IPS-NIHi11 (cell line): ENCODE measurements at places on chromosomes 16 and 17.

DNA sequence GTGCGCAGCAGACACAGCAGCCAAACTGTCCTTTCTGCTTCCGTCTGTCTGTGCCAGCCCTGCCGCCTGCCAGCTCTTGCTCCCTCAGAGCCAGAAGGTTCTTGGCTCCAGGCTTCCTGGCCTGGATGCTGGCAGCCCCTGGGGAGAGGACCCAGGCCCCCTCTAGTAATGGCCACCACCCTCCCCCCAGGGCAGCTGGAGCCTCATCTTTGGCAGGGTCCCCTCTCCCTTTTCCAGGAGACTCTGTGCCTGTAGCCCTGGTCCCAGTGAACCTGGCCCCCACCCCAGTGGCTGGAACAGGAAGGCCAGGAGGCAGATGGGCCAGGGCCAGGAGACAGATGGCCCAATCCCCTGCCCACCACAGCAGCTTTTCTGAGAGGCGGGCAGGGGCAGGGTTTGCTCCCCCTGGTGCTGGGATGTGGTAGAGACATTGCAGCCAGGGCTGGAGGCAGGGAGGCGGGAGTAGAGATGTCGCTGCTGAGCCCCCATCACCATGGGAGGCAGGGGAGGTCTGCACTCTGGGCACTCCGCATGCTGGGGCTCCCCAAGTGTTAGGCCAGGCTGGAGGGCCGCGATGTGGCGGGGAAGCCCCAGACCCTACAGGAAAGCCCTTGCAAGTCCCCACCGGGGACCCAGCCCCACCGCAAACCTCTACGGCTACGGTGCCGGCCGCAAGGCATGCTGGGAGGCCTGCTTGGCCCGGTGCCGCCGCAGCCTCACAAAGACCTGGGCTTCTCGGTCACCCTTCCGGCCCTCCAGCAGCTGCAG lies 16.7 kb downstream of the UNC13D start:
- DNase-seq = peak; percentile 92

DNA sequence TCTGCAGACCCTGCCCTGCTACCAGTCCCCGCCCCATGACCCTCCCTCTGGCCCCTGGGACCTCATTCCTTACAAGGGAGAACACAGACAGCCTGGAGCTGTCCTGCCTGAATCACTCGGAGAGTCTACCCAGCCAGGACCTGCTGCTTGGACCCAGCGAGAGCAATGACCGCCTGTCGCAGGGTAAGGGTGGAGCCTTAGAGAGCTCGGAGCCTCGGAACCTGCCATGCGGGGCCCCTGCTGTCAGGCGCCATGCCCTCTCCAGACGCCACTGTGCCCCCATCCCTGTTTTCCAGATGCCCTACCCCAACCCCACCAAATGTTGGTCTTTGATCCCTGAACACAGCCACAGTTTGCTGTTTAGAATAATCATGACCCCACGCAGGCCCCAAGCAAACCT lies 5.6 kb downstream of the SH2B1 start:
- DNase-seq = no peak

- DNase-seq = peak; percentile 95
These were observed 43.4 kb upstream of the CRHR1 start for GRCh38 chr17:45740553-45741330.

GRCh38 chr17:37637956-37638355 lies 5.3 kb downstream of the DDX52 start:
- no peak for DNase-seq

GRCh38 chr16:47886631-47887415 lies 269.0 kb downstream of the ABCC12 start:
- DNase-seq = no peak

- DNase-seq = no peak
These were observed 46.9 kb downstream of the NDEL1 start for GRCh38 chr17:8482546-8482945.

DNA sequence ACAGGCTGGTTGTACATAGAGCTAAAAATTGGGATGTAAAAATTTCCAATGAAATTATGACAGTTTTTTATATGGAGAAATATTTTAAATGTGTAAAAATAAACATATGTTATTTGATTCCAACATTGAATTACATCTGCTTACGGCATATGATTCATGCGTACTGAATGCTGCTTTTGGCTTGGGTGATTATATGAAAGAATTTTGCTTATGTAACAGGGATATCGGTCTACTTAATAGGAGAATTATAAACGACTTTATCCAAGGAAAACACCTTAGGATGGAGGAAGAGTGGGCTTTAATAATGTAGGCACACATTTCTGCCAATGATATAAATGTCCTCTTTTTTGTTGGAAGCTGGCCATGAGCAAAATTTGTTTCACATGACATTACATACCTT lies 197.3 kb upstream of the GOT2 start:
- no peak for DNase-seq

DNA sequence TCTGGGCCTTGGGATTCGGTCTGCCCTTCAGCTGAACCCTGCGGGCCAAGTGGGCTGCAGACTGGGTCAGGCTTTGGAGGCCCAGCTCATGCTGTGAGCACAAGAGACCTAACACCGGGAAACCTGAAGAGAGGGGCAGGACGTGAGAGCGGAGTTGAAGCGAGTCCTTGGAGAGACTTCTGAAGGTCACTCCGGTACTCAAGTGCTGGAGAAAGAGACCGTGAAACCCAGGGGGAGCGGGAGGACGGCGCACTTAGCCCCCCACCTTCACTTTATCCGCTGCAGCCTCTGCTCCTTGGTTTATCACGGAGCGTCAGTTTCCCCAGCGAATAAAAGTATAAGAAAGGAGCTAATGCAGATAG lies 361 bp downstream of the UQCRC2 start:
- no peak for DNase-seq

- DNase-seq = no peak
These were observed 188.2 kb upstream of the CIBAR2 start for GRCh38 chr16:85300406-85300968.

DNA sequence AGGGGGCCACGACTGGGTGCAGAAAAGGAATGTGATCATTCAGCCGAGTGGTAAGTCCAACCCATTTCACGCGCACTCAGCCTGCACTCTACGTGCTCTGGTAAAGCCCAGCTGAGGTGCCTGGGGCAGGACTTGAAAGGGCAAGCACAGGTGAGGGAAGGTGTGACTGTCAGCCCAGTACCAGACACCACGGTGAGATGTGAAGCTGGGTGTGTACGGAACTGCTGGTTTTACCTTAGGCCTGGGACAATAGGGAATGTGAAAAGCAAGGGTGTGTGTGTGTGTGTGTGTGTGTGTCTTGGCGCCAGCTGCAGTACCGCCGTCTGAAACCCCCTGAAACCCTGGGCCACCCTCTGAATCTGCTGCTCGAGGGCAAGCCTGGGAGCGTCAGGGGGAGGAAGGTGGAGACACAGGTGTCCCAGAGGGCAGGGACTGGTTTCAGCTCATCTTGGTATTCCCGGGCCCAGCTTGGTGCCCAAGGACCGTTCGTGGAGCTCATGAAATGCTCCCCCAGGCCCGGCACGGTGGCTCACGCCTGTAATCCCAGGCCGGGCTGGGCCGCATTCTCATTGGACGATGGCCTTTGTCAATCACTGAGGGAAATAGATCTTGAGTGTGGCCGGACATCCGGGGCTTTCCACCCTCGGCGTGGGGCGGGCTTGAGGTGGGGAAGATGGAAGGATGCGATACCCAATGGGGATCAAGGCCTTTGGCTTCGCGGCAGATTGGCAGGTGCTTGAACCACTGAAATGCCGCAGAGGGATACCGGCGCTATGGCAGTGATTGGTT lies 27.8 kb upstream of the ST6GALNAC1 start:
- peak; percentile 98 for DNase-seq

- peak; percentile 84 for DNase-seq
These were observed 18.4 kb upstream of the MRPS23 start for GRCh38 chr17:57868007-57868909.

DNA sequence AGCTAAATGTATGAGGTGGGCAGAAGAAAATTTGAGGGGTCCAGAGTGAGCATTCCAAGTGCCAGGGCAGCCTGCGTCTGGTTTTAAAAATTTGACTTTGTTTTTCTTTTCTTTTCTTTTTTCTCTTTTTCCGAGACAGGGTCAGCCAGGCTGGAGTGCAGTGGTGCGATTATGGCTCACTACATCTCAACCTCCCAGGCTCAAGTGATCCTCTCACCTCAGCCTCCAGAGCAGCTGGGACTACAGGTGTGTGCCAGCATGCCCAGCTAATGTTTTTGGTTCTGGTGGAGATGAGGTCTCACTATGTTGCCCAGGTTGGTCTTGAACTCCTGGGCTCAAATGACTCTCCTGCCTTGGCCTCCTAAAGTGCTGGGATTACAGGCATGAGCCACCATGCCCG lies 15.6 kb downstream of the SMPD3 start:
- DNase-seq = no peak

DNA sequence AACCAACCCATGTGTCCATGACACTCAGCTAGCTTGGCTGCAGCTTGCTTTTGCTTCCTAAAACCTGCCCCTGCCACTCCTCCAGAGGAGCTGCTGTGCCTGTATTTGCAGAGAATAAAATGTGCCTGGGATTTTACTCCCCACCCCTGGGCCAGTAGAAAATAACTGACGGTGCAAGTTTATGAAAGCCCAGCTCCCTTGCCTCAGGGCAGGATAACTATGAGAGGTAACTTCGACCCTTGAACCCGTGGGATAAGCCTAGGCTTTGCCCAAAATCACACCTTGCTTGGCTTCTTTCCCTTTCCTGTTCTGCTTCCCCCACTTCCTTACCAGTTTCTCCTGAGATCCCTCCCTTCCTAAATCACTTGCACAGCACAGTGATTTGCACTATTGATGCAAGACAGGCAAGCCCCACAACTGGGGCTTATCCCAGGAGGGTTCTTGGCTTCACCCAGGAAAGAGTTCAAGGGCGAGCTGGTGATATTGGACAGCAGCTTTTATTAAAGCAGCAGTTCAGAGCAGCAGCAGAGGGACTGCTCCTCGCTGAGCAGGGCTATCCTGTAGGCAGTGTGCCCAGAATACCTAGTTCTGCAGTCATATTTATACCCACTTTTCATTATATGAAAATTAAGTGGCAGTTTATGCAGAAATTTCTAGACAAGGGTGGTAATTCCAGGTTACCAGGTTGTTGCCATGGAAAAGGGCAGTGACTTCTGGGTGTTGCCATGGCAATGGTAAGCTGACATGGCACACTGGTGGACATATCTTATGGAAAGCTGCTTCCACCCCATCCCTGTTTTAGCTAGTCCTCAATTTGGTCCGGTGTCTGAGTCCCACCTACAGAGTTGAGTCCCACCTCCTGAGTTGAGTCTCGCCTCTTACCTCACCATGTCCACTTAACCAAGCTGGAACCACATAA lies 6.3 kb upstream of the ERCC4 start:
- DNase-seq = no peak

- DNase-seq = no peak
These were observed 325.9 kb downstream of the SEC14L1 start for GRCh38 chr17:77466596-77467223.

DNA sequence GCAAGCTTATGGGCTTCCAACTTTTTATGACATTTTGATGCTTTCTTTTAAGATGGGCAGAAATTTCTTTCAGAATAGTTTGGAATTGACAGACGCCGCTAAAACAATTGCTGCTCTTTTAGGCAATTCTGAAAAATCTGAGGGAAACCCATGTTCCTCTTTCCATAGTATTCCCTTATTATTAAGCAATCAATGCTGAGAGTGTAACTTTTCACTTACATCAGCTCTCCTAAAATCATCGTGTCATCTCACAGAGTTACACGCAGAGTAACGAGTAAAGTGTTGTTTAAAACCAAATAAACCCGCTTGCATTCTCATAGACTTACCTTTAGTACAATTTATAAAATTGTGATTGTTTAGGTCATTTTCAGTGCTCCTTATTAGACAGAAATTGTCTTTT lies 150.6 kb downstream of the MAF start:
- no peak for DNase-seq

- no peak for DNase-seq
These were observed 43.8 kb downstream of the PIMREG start for GRCh38 chr17:6488008-6488539.

- DNase-seq = no peak
These were observed 17.5 kb upstream of the TNFRSF13B start for GRCh38 chr17:16989230-16989952.

DNA sequence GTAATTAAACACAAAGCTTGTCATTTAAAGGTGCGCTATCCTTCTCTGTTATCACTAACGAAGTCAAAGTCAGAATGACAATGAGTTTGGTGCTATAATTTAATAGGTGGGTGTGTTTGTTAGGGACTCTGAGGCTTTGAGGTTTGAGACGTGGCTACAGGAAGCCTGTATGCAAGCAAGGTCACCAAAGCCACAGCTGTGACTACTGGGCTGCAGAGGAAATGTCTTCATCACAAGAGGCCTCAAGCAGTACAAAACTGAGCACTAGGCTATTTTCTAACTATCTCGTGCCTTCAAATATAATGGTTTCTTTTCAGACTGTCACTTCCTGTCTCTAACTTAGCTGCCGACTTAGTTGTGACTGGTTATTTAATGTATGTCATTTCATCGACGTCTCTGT lies 141.2 kb downstream of the AATF start:
- DNase-seq = no peak

DNA sequence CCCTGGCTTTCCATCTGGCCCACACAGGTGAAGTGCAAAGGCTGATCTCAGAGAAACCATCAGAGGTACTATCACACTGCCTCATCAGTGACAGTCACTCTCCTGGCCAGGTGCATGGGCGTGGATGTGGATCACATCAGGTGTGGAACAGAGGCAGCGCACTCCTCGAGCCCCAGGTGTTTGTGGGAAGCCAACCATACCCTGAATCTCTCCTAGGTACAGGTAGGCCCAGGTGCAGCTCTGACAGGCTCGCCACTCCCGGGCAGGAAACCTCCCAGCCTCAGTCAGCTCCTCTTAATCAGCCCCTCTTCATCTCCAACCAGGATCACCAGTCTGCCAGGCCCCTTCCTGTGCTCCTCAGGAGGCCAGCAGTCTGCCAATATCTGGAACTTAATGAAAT lies 31.7 kb downstream of the TLE7 start:
- DNase-seq = no peak

- DNase-seq = no peak
These were observed 141.9 kb upstream of the CDH5 start for GRCh38 chr16:66224626-66225025.

GRCh38 chr16:80612461-80613017 lies 71.7 kb downstream of the DYNLRB2 start:
- no peak for DNase-seq

DNA sequence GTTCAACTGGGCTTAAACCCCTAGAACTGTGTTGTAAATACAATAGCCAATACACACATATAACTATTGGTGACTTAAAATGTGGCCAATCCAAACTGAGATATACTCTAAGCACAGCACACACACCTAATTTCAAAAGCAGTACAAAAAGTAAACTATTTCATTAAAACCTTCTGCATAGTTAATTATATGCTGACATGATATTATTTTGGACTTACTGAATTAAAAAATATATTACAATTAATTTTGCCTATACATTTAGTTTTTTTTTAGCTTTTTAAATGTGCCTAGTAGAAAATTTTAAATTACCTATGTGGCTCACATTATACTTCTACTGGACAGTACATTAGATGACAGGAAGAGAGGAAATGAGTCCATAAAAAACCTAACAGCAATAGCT lies 21.5 kb downstream of the MED13 start:
- DNase-seq = no peak

GRCh38 chr17:565521-565920 lies 149.1 kb downstream of the VPS53 start:
- peak; percentile 29 for DNase-seq

- DNase-seq = no peak
These were observed 4.3 kb upstream of the PITPNC1 start for GRCh38 chr17:67372751-67373150.

GRCh38 chr16:72083778-72084404 lies 9.5 kb downstream of the TXNL4B start:
- no peak for DNase-seq

GRCh38 chr16:11913425-11914079 lies 2.2 kb downstream of the GSPT1 start:
- no peak for DNase-seq

GRCh38 chr17:1919201-1919600 lies 89.4 kb downstream of the RPA1 start:
- DNase-seq = no peak

- no peak for DNase-seq
These were observed 143.1 kb upstream of the SDK2 start for GRCh38 chr17:73787076-73788059.
